ENCODE measurements at places on chromosomes 5 and 9.

DNA sequence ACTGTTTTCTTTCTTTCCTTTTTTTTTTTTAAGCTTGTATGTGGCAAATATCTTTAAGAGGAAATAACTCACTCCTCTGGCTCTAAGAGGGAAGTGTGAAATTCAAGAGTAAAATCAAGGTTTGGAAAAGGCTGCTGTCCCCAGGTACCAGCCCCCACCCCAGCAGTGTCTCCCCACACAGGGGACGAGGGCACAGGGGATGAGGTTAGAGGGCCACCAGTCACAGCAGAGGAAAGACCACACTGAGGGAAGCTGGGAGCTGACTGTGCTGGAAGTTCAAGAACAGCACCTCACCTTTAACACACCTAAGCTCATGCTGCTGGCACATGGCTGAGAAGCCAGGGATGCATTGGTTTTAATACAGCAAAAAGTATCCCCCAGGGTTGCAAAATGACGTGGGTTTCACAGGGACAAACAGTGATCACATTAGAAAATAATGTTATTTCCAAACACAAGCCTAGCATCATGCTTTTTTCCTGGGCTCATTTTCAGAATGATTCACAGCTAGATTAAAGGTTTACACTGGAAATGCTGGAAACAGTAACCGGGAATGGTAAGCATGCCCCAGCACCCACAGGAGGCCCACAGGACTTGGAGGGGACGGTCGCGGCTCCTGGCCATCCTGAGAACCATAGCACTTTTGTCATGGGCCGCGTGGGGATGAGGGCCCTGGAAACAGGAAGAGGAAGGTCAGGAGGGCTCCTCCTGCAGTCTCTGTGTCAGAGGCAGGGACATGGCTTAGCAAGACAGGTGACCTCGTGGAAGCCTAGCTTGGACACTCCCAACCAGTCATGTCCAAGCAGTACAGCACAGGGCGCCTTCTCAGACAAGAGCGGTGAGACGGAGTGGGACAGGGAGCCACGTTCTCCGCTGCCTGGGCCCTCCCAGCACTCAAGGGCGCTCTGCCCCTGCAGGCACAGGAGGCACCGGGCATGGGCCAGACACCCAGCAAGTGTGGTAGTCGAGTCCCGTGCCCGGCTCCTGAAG lies 6.9 kb downstream of the LPCAT1 start:
- DNase-seq = no peak

GRCh38 chr9:37300620-37301019 lies 121.9 kb upstream of the GRHPR start:
- DNase-seq = no peak

GRCh38 chr5:13653709-13654108 lies 290.8 kb downstream of the DNAH5 start:
- DNase-seq = no peak

GRCh38 chr9:36847781-36848673 lies 186.0 kb downstream of the PAX5 start:
- DNase-seq = peak; percentile 60

GRCh38 chr9:27572566-27572917 lies 739 bp downstream of the C9orf72 start:
- DNase-seq = peak; percentile 58

- DNase-seq = no peak
Measured at GRCh38 chr5:149143470-149143869, 2.2 kb downstream of the ABLIM3 start.

- DNase-seq = peak; percentile 46
Measured at GRCh38 chr9:114869845-114870244, 60.5 kb downstream of the TNFSF8 start.

- no peak for DNase-seq
Measured at GRCh38 chr5:61132559-61132958, 29.7 kb downstream of the SMIM15 start.

- DNase-seq = no peak
Measured at GRCh38 chr5:31972558-31972957, 201.6 kb downstream of the GOLPH3 start.

GRCh38 chr5:10581424-10581748 lies 17.5 kb downstream of the ANKRD33B start:
- DNase-seq = no peak

DNA sequence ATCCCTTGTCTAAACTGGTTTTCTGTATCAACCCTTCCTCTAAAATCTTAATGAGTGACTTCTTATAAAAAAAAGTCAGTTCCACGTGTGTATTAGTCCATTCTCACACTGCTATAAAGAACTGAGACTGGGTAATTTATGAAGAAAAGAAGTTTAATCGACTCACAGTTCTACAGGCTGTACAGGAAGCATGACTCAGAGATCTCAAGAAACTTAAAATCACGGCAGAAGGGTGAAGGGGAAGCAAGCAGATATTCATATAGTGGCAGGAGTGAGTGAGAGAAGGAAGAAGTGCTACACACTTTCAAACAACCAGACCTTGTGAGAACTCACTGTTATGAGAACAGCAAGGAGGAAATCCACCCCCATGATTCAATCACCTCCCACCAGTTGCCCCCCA lies 307.8 kb upstream of the ARRDC3 start:
- no peak for DNase-seq

DNA sequence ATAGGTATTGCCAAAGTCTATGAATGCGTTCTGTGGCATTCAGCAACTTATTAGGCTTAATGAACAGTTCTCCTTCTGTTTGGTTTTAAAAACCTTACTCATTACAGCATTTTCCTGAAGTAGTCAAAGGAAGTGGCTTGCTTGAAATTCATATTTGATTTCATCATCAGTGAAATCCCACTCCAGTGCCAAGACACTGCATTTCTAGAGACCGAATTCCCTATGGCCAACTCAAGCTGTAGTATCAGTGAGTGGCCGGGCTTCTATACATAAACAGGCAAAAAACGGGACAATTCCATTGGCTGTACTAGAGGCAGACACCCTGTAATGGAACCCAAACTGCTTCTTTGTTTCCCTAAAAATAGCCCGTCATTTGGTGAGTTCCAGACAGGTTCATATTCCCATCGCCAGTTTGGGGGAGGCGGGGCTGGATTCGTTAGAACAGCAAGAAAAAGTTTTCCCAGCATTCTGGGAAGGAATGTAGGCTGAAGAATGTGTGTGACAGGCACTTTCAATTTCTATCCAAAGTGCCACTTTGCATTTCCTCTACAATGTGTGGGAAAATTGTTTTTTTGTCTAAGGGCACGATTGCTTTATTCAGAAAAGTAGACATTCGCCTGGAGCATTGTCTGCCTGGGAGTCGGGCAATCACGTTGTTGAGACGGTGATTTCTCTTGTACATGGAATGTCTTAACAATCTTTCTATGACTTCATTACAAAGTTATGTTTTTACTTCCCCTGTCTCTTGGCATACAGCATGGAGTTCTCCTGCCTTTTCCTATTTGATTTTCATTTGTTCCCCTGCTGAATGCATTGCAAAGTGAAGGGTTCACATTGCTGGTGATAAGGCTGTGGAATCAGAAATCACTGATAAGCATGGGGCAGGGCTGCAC lies 141.8 kb upstream of the MAST4 start:
- DNase-seq = no peak

GRCh38 chr5:80076131-80077050 lies 41.2 kb downstream of the THBS4 start:
- no peak for DNase-seq

DNA sequence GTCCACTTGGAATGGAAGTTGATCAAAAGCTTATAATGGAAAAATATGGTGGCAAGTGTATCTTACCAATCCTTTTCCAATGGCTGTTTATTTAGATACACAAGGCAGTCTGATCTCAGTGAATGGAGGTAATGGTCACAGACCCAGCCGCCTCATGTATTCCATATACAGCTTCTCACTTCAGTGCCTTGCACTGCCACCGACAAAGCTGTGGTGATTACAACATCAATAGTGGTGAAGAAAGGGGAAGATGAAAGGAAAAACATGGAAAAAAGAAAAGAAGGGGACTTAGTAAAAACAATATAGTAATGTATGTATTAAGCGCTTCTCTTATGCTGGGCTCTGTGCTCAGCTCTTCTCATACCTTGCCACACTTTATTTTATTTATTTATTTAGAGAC lies 297.3 kb upstream of the RASA1 start:
- DNase-seq = no peak

- DNase-seq = no peak
Measured at GRCh38 chr9:36263683-36264082, 5.4 kb upstream of the GNE start.

DNA sequence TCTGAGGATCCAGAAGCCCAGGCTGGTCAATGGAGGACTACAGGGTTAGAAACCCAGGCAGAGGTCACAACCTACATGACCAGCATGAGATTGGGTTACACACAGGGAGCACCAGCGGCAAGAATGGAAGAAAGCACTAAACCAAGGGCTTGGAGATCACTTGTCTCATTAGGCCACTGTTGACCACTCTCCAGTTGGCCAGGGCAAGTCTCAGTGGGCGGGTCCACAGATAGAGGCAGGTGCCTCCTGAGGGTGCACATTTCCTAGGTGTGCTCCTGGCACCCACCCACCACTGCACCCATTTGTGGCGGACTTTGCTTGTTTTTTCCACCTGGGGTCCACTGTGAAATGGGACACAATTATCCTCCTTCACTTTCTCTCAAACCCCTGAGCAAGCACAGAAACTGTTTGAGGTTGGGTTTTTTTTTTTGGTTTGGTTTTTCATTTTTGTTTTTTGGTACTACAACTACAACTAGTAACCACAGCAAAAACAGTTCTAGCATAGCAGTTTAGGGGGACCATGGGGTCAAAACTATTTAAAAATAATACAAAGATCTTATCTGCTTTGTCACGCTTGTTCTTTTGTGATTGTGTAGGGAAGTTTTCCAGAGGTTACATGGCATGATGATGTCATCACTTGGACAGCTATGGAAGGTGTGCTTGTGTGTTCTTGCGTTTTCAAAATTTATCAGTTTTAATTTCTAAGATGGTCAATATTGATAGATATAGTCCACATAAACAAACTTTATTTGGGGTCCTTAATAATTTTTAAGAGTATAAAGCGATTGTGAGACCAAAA lies 6.1 kb downstream of the NPR2 start:
- DNase-seq = no peak

DNA sequence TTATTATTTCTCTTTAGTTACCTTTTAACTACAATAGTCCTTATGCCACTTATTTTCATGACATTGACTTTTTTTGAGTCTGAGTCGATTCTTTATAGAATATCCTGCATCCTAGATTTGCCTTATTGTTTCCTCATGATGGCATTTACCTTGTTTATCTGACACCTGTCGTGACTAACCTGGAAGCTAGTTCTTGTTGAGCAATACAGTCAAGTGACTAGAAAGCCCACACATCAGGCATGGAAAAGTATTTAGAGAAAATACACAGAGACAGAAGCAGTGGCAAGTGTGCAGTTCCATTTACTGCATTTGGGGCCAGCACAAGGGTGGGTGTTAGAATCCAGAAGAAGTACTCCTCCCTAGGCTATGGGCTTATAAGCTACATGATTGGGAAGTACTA lies 97.8 kb downstream of the ERMP1 start:
- DNase-seq = no peak

DNA sequence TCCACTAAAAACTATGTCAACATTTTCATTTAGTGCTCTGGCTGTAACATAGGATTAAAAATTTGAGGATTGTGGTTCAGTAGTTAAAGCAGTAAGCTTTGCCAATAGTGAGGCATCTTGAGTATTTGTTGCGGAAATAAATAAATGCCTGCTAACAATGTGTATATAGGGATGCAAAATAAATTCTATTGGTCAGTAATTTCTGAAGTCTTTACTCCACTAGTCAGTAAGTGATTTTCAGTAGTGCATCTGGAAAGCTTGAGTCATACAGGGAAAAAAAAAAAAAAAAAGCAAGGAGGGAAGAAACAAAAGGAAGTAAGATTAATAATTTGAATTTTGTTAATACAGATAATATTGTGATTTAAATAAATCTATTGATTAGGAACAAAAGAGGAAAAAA lies 21.0 kb downstream of the NIPBL start:
- DNase-seq = no peak

- DNase-seq = no peak
Measured at GRCh38 chr9:111730937-111731567, 63.7 kb downstream of the SHOC1 start.

DNA sequence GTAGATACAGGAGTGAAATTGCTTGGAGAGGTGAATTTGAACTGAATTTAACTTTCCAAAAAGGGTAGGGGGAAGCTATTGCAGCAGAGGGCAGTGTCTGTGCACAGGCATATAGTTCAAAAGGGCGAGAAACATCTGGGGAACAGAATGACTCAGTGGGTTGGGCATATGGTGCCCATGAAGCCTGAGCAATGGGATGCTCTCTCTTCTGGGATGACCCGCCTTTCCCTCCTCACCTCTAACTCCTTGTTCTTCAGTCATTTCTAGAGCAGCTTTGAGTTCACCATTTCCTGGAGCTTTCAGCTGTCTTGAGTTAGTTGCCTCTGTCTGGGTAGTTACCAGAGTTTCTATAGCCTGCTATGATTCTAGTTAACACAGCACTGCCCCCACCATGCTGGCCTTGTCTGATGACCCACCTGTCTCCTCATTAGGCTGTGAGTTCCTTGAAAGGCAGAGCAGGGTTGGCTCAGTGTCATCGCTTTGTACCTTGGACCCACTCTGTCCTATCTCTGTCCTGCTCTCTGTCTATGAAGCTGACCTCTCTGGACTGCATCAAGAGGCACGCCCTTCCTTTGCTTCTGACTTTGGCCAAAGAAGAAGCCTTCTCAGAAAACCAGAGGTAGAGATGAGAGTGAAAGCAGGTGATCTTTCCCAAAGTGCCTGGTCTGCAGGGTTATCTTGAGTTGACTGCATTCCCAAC lies 299.6 kb upstream of the KLF4 start:
- DNase-seq = no peak

- DNase-seq = no peak
Measured at GRCh38 chr9:75121914-75122558, 33.7 kb downstream of the OSTF1 start.

- DNase-seq = no peak
Measured at GRCh38 chr5:55692106-55692417, 20.1 kb downstream of the SLC38A9 start.

- DNase-seq = no peak
Measured at GRCh38 chr9:36488389-36488756, 84.3 kb upstream of the MELK start.

DNA sequence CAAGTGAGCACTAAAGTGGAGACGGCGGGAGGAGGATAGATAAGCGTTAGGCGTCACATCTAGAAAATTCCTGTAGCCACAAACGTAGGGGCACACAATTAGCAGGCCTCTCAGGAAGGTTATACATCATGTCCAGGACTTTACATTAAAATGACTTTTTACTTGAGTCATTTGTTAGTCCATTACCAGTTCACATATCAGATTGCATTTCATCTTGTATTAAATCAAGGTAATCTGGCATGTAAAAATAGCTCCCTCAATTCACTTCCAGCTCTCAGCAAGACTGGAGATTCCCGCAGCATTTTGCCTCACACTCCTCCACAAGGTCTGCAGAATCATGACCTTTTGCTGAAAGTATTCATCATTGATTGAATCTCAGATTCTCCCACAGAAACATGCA lies 118.8 kb downstream of the PRDM6 start:
- DNase-seq = no peak

DNA sequence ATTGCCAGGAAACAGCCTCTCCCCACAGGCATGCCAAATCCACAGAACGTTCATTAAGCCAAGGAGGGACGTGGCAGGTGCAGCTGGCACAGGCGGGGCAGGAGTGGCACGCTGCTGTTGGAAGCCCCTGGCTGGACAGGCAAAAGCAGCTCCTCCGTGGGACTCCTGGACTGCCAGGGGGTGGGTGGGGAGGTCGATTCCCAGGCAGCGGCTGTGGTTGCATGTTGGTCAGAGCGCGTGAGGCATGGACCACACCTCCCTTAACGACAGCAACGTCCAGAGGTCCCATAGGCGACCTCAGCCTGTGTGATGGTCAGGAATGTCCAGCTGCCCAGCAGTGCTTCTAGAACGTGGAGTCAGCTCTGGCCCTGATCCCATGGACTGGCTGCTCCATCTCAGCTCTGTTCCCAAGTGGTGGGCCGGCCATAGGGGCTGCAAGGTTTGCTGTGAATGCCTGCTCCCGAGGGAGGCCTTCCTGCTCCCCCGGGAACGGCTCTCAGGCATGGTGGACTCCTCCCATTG lies 6.9 kb downstream of the SLC6A19 start:
- no peak for DNase-seq

All from NCI-H526 (cell line).